ENCODE measurements at places on chromosomes 12 and 14.

DNA sequence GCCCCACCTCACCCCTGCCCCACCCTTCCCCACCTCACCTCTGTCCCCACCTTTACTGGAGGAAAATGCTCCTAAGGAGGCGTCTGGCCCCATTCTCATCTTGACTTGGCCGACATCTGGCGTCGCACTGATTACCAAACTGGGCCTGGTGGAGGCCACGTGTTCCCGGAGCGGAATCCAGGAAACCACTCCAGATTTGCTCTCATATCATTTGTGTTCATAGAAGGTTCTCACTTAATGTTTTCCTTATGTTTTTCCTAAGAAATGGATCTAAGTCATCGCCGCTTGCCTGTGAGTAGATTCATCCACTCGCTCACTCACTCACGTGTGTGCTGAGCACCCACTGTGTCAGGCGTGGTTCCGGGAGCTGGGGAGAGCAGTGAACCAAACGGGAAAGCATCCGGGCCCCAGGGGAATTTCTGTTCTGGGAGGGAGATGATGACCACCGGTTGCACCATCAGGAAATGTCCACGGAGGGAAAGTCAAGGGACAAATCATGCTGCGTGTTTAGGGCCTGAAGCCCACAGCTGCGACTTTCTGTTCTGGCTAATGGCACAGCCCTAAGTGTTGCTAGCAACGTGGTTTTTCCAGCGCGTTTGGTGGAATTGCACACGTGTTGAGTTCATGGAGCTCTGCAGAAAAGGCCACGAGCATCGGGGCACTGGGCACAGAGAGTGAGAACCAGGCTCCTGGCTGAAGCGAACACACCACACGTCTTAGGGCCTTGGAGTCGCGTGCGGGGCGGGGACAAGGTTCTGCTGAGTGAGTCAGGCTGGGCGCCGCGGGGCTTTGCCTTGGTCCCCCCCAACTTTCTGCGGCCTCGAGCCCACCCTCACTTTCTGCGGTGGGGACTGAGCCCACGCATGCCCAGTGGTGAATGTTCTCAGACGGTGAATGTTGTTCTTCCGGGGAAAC is 57.7 kb downstream of the ADGRD1 start:
- H3K4me3 ChIP-seq: no peak overlapping the region
- H3K4me1 ChIP-seq: no peaks in the 10 kb centered on the region
- H3K36me3 ChIP-seq: no peaks in the 10 kb centered on the region
- DNase-seq: no peak
- no peak overlapping the region for H3K27ac ChIP-seq
- no peaks in the 10 kb centered on the region for H3K27me3 ChIP-seq

DNA sequence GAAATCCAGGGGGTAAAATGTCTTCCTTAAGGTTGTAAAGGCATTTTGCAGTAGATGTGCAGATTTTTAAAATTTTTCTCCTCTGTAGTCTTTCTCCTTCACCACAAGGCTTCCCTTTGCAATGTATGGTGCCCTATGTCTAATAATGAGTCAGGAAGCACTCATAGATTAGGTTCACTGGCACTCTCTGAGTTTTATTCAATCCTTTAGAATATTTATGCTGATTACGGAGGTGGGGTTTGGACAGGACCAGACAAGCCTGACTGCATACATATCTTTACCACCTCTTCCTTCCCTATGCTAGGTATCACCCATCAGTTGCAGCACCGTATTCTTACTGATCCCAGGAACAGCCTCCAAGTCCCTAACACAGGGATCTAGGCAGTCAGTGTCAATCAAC is 99.5 kb downstream of the NEDD1 start:
- H3K4me3 ChIP-seq: no peak overlapping the region
- DNase-seq: no peak

GRCh38 chr14:89947344-89947743 is 7.2 kb downstream of the EFCAB11 start:
- H3K4me3 ChIP-seq: no peak overlapping the region
- DNase-seq: no peak
- H3K27me3 ChIP-seq: no peaks in the 10 kb centered on the region
- no peaks in the 10 kb centered on the region for H3K36me3 ChIP-seq
- no peaks in the 10 kb centered on the region for H3K4me1 ChIP-seq

- H3K4me3 ChIP-seq: no peak overlapping the region
- no peaks in the 10 kb centered on the region for H3K4me1 ChIP-seq
- no peaks in the 10 kb centered on the region for H3K27me3 ChIP-seq
Measured at GRCh38 chr12:81633127-81633526, 126.0 kb downstream of the PPFIA2 start.

GRCh38 chr14:60642270-60643140 is 6.8 kb downstream of the SIX1 start:
- H3K27ac ChIP-seq: no peak overlapping the region
- H3K27me3 ChIP-seq: peaks cover 99% of the 10 kb centered on the region
- no peaks in the 10 kb centered on the region for H3K36me3 ChIP-seq
- peaks cover 37% of the 10 kb centered on the region for H3K4me1 ChIP-seq
- no peak for DNase-seq

DNA sequence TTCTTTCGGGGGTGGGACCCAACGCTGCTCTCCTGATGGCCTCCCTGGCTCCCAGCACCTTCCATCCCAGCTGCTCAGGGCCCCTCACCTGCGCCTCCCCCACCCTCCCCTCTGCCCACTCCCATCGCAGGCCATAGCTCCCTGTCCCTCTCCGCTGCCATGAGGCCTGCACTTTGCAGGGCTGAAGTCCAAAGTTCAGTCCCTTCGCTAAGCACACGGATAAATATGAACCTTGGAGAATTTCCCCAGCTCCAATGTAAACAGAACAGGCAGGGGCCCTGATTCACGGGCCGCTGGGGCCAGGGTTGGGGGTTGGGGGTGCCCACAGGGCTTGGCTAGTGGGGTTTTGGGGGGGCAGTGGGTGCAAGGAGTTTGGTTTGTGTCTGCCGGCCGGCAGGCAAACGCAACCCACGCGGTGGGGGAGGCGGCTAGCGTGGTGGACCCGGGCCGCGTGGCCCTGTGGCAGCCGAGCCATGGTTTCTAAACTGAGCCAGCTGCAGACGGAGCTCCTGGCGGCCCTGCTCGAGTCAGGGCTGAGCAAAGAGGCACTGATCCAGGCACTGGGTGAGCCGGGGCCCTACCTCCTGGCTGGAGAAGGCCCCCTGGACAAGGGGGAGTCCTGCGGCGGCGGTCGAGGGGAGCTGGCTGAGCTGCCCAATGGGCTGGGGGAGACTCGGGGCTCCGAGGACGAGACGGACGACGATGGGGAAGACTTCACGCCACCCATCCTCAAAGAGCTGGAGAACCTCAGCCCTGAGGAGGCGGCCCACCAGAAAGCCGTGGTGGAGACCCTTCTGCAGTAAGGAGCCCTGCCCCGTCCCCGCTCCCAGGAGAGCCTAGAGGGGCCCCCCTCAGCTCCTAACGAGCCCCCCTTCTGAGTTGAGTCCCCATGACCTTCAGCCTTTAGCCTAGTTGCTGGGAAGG is at the start of gene HNF1A:
TSS of gene HNF1A (plus strand) at position 248 of the 924 bp plus-strand sequence. CDS start at position 474, 226 bp downstream.
- no peak within 1 kb of the TSS for H3K27ac ChIP-seq
- H3K4me3 ChIP-seq: no peak within 1 kb of the TSS
- no peak for DNase-seq
- no peaks in the 10 kb centered on the region for H3K27me3 ChIP-seq
- no peaks in the 10 kb centered on the region for H3K36me3 ChIP-seq

Measured in CD4-positive, alpha-beta T cell (primary cell).